ENCODE measurements at places on chromosomes 4 and X.

GRCh38 chr4:184275766-184276165 lies 58.1 kb upstream of the ENPP6 start:
- DNase-seq, result no peak

DNA sequence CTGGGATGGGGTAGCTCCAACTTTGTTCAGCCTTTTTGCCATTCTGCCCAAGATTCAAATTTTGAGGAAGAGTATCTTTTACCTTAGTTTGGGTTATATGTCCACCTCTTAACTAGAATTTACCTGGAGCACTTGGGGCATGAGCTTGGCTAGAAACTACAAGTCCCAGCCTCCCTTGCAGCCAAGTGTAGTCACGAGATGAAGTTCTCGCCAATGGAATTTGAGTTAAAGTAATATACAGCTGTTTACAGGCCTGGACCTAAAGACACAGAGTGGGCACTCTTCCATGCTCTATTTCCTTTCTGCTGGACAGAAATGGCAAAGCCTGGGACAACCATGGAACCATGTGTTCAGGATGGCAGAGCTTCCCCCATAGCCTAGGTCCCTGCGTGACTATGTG lies 233.6 kb upstream of the GATB start:
- no peak for DNase-seq

GRCh38 chr4:14807856-14808255 lies 194.4 kb upstream of the CPEB2 start:
- DNase-seq, result no peak

DNA sequence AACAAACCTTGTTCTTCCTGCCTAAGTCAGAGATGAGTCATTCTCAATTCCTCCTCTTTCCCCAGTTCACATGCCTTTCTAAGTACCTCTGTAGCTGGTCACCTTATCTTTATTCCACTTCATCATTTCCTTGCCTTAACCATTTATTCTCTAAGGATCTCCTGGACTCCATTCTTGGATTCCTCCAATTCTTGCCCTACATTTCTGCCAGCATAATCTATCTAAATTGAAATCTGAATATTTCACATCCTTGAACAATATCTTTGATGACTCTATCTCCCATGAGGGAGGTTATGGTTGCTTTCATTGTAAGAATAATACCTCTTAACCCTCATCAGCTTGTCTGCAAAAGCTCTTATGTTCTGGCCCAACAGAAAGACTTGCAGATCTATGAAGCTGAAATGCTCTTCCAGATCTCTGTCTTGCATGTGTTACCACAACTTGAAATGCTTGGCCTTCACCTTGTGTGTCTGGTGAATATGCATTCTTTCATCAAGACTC lies 28.6 kb upstream of the PDE5A start:
- no peak for DNase-seq

DNA sequence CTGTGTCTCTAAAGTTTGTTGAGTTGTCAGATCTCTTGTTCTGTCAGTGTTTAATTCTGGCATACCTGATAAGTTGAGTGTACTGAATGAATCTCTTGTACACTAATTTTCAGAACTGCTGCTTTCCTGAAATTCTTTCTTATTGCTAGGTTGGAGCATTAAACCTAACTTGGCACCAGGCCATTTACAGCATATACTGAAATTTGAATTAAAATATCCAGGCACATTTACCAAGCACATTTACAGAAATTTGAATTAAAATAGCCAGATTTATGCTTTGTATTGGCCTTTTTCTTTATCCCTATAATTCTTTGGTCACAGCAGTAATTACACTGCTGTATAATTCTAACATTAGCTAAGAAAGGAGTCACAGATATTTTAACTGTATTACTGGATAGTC lies 8.9 kb downstream of the TMEM33 start:
- no peak for DNase-seq

DNA sequence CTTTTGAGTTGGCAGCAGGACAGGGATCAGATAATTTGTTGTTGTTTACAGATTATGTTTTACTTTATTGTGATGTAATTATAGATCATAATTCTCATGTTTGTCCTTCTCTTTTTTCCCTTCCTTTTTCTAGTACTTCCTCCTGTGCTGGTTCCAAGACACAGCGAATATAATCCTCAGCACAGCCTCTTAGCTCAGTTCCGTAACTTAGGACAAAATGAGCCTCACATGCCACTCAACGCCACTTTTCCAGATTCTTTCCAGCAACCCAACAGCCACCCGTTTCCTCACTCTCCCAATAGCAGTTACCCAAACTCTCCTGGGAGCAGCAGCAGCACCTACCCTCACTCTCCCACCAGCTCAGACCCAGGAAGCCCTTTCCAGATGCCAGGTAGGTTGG lies 58.0 kb downstream of the SMAD1 start:
- DNase-seq, result no peak

- DNase-seq, result no peak
Measured at GRCh38 chr4:15182600-15183220, 180.4 kb downstream of the CPEB2 start.

DNA sequence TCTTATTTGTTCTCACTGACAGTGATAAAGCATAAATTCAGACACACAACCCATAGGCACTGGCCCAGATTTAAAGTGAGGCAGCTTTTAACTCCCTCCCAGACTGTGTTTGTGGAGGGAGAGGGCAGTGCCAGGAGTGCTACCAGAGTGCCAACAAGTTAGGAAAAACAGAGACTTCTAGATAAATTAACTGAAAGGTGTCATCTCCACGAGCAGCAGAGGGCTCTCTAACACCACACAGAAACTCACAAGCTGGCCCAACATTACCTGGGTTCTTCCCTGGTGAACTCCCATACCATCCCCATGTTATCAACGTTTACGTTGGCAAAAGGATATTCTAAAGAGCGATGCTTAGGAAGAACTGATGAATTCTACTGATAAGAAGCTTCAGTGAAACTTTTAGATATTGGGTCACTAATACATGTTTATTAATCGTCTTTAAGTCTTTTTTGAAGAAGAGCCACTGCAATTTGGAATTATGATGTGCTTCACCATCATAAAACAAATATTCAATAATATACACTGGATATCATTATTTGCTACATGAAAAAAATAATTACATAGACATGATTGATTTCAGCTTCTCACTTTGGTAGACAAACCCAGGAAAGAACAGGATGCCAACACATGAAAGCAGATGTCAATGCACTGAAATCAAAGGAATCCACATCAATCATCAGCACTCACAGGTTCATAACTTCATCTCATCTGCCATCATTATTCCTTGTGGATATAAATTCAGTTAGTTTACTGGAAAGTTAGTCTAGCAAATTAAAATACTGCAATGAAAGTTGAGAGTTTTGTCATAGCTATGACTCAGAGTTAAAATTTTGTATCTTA lies 121.2 kb upstream of the NAP1L5 start:
- DNase-seq, result peak; percentile 69

GRCh38 chr4:65651031-65651430 lies 19.3 kb downstream of the EPHA5 start:
- DNase-seq, result no peak

DNA sequence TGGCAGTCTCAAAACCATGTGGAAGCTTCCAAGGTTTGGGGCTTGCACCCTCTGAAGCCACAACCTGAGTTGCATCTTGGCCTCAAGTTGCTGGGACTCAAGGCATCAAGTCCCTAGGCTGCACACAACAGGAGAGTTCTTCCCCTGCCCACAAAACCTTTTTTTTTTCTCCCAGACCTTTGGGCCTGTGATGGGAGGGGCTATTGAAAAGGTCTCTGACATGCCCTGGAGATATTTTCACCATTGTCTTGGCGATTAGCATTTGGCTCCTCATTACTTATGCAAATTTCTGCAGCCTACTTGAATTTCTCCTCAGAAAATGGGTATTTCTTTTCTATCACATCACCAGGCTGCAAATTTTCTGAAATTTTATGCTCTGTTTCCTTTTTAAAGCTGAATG lies 349.5 kb upstream of the EDA2R start:
- no peak for DNase-seq

DNA sequence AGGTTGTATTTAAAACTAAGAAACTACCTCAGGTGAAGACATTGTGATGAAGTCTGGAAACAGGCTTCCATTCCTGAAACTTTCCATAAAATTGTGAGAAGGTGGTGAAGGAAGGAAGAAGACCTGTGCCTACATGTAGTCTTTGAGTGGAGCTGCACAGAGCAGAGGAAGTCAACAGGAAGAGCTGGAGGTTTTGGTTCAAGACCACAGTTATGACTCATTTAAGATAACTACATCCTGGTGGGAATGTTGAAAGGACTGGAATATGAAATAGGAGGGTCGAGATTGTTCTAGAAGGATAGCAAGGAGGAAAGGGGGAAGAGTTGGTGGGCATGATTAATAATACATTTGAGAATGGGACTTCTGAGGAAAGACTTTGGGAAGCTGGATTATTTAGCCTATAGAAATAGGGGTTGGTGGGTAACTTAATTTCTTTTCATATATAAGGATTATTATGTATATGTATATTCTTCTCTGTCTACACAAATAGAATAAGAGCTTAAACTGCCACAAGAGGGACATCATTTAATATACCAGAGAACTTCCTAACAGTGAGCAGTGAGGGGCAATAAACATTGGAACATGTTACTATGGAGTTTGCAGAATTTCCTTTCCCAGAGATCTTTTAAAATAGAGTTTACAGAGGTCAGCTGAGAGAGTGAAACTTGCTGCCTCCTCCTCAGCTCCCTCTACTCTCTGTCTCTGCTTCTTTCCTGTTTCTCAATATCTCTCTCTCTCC lies 23.5 kb downstream of the AWAT2 start:
- DNase-seq, result no peak

GRCh38 chr4:169485791-169486742 lies 126.3 kb downstream of the NEK1 start:
- DNase-seq, result peak; percentile 52

- no peak for DNase-seq
Measured at GRCh38 chr4:168708108-168708507, 211.3 kb downstream of the PALLD start.

DNA sequence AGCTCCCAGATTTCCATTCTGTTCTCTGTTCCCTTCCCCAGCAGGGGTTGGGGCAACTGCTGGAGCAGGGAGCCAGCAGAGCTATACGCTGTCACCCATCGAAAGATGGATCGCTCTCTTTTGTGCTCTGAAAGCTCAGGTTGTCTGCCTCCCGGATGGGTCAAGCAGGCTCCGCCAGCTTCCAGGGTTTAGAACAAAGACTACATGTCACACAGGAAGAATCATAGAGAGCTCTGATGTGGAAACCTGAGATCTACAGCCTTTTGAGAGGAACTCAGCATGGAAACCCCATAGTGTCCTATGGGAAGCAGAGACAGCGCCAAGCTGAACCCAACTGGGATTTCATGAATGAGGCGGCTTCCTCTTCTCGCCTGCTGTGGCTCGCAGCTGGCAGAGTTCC lies 205.4 kb downstream of the HS3ST1 start:
- DNase-seq, result no peak

DNA sequence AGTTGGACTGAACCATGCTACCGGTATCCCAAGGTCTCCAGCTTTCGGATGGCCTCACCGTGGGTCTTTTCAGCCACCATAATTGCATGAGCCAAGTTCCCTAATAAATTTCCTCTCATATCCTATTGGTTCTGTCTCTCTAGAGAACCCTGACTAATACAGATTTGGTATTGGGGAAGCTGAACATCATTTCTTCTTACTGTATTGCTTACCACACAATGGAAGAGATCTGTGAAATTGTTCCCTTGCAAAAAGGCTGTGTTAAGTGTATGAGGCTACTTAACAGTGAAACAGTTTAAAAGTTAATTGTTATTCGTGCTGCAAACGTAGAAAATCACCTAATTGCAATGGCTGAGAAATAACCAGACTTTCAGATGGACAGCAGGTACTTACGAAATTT lies 34.0 kb downstream of the PLAC8 start:
- DNase-seq, result no peak

GRCh38 chr4:48772556-48772955 lies 7.5 kb downstream of the FRYL start:
- DNase-seq, result no peak

DNA sequence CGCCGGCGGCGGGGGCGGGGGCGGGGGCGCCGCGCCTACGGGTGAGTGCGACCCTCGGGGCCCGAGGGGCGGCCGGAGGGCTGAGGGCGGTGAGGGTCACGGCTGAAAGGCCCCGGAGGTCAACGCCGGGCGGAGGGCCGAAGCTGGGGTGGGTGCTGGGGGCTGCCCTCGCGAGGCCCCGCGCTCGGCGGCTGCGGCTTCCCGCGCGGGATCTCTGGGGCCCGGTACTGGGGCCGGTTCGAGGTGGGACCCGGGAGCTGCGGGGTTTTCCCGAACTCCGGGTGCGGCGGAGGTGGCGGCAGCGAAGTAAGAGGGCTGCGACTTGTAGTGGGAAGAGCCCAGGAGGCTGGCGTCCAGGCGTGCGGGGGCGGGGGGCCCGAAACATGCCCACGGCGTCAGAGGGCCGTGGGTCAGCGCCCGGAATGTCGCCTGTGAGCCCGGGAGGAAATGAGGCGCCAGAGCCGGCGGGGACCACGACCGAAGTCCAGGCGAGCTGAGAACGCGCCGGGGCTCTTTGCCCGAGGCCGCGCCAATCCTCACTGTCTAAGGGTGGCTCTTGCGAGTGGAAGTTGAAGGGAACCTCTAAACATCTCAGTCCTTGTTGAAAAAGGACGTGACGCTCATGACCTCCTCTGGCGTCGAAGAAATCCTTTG lies 407 bp downstream of the IL13RA1 start:
- DNase-seq, result peak; percentile 40

DNA sequence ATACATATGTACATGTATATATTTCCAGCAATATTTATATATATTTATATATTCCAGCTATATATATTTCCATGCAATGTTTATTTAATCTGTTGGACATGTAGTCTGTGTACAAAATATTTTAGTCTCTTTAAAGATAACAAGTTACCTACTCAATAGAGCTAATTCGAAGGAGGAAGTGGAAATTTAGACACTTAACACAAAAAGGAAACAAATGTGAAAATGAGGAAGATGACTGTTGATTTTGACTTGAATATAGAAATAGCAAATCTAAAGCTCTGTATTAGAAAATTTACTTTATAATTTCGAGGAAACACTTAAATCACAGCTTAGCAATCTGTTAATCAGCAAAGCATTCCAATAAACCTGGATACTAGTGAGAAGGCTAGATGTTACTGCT lies 1064.4 kb downstream of the PCDH7 start:
- no peak for DNase-seq

GRCh38 chrX:154354013-154354412 lies 20.4 kb downstream of the FLNA start:
- no peak for DNase-seq

DNA sequence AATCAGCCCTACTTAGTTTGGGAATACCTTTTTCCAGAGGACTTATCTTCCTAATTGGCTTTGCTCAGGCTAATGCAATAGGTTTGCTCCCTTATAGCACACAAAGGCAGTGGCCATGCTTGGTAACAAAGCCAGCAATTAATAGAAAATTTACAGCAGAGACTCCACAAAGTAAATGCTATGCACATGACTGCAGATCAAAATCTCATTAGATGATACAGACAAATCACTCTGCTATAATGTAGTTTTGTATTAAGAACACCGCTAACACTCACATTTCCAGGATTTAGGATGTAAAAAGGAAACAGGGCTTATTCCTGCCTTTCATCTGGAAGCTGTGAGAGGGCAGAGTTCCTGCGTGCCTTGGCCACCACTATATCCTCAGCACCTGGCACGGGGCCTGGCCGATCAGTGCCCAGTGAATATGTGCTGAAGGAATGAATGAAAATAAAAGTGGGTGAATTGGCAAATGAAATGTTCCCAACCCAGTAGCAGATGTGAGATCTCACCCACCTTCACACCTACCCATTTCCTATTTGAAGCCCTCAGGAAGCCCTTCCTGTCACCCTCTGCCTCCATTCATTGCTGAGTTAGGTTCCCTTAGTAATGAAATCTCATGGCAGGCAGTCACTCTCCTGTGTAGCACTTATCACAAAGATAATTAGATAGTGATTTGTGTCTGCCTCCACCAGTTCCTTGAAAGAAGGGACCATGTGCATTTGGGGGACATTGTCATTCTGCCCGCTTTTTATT lies 5.1 kb downstream of the SEPTIN6 start:
- DNase-seq, result no peak

- DNase-seq, result no peak
Measured at GRCh38 chr4:104093247-104093646, 373.5 kb upstream of the TACR3 start.
